Coronary artery (tissue), 2 donors: ENCODE measurements at places on chromosomes 4 and X.

GRCh38 chr4:52627876-52628275 lies 31.2 kb downstream of the USP46 start:
- DNase-seq, result no peak

GRCh38 chrX:66200050-66200664 lies 36.1 kb downstream of the HEPH start:
- DNase-seq, result no peak

- DNase-seq, result no peak
Observed at GRCh38 chr4:7147661-7148310, 44.6 kb upstream of the SORCS2 start.

DNA sequence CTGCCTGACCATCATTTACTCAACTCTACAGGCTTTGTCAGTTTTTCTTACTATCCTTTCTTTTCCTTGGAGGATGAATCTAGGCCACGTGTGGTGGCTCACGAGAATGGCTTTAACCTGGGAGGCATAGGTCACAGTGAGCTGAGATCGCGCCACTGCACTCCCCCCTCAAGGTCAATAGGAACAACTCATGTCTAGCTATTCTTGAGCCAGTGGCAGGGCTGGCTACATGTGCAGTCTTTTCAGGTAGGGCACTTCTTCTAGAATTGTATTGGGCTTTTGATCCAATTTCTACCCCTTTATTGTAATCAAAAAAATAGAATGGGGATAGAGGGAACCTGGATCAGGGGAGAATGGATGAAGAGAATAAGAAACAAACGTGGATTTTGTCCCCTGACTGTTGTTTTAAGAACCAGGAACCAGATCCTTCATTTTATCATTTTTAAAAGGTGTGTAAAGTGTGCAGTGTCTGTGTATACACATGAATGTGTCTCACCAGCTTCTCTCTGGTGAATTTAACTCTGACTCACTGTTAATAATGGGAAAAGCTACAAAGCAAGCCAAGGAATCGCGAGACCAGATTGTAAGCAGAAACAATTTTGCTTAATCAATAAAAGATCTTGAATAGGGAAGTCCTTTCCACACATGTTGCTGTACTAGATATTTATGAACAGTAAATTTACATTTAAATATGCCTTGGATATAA lies 283.9 kb upstream of the GPC4 start:
- no peak for DNase-seq

DNA sequence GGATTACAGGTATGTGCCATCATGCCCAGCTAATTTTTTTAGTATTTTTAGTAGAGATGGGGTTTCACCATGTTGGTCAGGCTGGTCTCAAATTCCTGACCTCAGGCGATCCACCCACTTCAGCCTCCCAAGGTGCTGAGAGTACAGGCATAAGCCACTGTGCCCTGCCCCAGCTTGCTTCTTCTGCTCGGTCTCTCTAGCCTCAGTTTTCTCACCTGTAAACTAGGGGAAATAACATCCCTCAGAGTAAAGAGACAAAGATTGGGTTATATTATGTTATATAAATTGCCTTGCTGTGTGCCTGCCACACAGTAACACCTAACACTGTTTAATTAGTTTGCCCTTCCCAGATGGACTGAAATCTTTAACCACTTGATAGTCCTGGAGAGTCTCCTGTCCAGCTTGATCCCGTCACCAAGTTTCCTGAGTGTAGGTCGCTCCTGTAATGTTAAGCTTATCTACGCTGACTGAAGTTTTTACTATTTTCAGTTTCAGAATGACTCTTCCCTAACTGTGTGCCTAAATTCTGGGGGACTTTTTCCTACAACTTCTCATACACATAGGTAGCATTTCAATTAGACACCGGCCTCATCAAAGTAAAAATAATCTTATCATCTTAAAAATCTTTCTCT lies 412.7 kb upstream of the TENM3 start:
- DNase-seq, result no peak

DNA sequence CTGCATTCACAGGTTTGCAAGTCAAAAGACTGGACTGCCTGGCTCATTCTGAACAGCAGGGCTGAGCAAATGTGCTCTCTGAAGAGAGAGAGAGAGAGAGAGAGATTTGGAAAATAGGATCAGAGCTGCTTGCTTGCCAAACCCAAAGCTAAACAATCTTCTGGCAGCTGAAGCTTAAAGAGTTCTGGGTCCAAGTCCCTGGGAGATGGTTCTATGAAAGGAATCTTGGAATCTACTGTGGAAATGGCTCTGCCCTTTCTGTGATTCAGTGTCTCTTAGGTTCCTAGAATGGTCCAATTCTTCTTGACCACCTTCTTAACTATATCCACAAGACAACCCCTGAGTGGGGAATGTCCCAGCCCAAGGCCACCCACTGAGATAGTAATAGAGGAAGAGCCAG lies 66.1 kb upstream of the EFNB1 start:
- no peak for DNase-seq

GRCh38 chr4:26877406-26877805 lies 16.8 kb downstream of the STIM2 start:
- DNase-seq, result no peak

- no peak for DNase-seq
Observed at GRCh38 chrX:123600181-123600580, 132.7 kb downstream of the THOC2 start.

- DNase-seq, result no peak
Observed at GRCh38 chrX:121987163-121987562, 939.8 kb downstream of the GLUD2 start.

DNA sequence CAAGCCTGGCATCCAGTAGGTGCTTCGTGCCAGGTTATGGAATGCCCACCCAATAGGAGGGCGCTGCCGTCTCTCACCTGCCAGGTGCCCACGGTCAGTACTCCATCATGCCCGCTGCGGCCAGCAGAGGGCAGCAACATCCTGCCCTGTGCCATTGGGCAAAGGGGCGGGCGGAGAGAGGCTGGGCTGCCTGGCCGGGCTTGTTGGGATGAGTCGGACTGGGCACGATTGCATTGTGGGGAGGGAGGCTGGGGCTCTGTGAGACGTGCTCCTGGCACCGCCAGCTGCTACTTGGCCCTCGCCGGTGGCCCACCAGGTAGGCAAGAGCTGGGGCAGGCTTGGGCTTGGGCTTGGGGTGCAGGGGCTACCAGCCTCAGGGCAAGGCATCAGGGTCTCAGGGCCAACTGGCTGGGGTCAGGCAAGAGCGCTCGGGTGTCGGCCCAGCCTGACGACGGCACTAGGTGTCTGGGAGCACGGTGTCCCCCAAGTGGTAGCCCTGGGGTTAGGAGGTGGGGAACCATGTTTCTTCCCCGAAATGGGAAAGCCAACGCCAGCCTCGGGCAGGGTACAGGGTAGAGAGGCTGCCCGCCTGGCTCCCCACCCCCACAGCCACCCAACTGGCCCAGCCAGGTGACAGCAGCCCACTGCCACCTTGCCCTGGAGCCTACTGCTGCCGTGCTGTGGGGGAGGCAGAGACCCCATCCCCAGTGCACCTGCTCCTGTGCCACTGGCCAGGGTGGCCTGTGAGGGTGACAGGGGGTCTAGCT lies at the start of gene PLXNB3:
TSS of gene PLXNB3 (plus strand) at position 261 of the 767 bp plus-strand sequence. CDS start 1,287 bp downstream, outside the sequence.
- peak; percentile 83 for DNase-seq

DNA sequence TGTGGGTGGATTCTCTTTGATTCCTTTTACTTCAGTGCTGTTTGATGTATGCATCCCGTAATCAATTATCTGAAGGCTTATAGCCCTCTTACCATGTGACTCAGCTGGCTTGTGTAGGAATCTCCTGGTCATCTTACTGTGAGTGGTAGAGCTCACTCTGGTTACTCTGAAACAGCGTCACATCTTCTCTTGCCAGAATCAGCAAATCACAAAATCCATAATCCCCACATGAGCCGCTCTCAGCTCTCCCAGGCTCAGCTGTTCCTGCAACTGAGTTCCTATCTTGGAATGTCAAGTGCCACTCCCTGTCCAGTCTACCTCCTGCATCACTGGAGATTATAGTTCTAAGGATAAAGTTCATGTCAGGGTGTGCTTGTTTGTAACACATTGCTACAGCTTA lies 278.0 kb downstream of the FBXO8 start:
- no peak for DNase-seq

GRCh38 chr4:10713591-10713990 lies 29.0 kb upstream of the CLNK start:
- DNase-seq, result no peak

DNA sequence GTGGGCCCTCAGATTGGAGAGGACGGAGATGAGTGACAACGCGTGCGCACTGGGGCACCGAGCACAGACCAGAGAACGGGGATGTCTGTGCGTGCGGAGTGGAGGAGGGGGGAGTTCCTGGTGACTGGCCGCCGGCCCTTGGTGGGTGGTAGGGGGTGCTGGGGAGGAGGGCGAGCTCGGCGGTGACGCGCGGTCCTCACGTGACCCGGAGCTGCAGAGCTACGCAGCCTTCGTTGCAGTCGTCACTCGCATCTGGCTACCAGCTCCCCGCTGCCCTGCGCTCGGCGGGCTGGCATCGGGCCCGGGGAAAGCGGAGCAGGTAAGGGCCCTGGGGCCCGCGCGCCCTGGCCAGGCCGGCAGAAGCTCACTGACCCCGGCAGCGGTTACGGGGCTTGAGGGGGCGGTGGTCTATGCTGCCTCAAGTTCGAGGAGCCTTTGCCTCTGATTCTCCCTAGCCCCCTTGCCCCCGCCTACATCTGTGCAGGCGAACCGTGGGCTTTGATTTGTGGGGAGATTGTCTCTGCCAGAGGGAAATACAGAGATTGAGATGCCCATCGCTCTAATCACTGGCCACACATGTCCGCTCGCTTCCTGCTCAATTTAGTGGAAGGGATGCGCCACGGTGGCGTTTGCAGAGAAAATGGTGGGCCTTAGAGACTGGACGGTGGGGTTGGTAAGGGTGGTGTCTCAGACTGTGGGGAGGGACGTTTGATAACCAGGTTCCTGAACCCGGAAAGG lies at the start of gene ARMCX4:
TSS of gene ARMCX4 (plus strand) at position 245 of the 738 bp plus-strand sequence. CDS start 3,134 bp downstream, outside the sequence.
- DNase-seq, result no peak

- no peak for DNase-seq
Observed at GRCh38 chr4:98557194-98557892, 101.1 kb downstream of the TSPAN5 start.
